ENCODE measurements at places on chromosomes 12 and 14.
A peak's percentile ranks its signal among the peaks of the same experiment; 100 is the strongest.

GRCh38 chr14:105076296-105076804 is 11.1 kb upstream of the GPR132 start:
- no peak for DNase-seq

GRCh38 chr14:100667656-100668055 is 59.0 kb upstream of the DLK1 start:
- DNase-seq, result no peak

GRCh38 chr12:25110260-25110659 is 84.7 kb downstream of the DNAI7 start:
- no peak for DNase-seq

- DNase-seq, result no peak
Observed at GRCh38 chr14:35331605-35332516, 39.7 kb downstream of the PSMA6 start.

- no peak for DNase-seq
Observed at GRCh38 chr14:75519826-75520728, 2.2 kb upstream of the BATF start.

- DNase-seq, result no peak
Observed at GRCh38 chr12:67780580-67781084, 132.1 kb downstream of the DYRK2 start.

DNA sequence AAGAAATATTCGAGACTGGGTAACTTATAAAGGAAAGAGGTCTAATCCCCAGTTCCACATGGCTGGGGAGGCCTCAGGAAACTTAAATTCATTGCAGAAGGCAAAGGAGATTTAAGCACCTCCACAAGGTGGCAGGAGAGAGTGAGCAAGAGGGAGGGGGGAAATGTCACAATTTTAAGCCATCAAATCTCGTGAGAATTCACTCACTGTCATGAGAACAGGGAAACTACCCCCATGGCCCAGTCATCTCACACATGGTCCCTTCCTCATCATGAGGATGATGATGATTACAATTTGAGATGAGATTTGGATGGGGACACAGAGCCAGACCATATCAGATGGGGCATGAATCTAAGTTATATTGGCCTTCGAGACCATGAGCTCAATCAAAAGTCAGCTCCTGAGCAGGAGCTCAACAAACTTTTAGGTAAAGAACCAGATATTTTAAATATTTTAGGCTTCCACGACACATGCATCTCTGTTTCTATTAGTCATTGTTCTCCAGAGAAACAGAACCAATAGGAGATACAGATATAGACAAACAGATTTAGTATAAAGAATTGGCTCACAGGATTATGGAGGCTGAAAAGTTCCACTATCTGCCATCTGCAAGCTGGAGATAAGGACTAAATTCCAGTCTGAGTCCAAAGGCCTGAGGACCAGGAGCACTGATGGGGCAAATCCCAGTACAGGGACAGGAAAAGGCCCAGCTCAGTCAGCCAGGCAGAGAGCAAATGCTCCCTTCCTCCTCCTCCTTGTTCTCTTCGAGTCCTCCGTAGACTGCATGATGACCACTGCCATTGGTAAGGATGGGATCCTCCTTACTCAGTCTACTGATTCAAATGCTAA is 24.9 kb downstream of the DGLUCY start:
- DNase-seq, result peak; percentile 48

DNA sequence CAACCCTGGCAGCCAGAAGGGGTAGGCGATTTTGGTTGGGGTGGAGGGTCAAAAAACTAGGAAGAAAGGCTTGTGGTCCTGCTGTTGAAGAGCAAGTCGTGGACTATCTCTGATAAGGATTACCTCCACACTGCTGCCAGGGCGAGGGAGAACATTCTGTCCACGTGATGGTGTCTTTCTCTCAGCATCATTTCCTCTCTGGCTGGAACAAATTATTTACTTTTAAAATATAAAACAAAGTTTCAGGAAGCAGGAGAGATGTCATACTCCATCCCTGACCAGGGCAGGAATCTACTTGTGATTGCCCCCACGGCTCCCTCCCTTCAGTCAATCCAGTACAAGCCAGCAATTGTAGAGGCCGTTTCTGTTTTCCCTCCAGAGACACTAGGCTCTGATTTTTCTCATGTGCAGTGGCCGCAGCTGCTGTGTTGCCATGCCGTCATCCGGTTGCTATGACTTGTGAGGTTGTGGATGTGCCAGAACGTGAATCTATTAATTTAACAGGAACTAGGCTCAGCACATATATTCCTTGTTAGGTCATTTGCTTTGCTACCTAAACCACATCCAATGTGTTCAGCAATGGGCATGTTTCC is 61.5 kb upstream of the PTGR2 start:
- no peak for DNase-seq

DNA sequence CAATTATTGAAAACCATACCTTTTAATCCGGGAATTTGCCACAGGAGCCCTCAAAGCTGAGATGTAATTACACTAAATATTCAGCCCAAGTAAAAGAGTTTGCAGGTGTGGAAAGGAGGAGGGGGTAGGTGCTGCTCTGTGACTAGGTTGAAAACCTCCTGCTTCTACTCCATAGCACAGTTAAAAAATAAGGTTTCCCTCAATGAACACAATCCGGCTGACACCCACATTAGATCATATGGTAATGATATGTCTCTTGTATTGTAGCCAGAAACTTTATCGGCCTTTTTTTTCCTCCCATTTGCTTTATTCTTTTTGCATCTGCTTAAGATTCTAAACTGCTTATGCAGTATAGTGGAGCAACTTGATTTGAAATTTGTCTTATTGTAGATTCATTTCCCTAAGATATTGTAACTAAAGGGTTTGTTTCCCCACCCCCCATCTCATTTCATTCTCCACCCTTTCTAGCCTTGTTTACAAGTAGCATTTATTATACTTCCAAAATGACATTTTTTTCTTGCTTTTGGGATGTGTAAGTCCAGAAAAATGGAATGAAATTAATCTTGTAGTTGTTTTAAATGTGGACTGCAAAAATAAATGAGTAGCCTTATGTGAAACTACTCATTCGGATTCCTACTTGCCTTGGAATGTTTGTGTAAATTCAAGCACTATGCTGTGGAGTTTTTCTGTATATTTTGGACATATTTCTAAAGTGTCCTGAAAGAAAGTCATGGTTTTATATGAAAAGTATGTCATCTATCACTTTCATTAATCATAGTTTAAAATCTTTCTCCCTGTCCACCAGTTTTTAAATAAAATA is at the start of gene DCN:
DCN (minus strand) TSS at position 182 of the 820 bp plus-strand sequence. CDS start 4,265 bp downstream, outside the sequence.
- DNase-seq, result no peak

DNA sequence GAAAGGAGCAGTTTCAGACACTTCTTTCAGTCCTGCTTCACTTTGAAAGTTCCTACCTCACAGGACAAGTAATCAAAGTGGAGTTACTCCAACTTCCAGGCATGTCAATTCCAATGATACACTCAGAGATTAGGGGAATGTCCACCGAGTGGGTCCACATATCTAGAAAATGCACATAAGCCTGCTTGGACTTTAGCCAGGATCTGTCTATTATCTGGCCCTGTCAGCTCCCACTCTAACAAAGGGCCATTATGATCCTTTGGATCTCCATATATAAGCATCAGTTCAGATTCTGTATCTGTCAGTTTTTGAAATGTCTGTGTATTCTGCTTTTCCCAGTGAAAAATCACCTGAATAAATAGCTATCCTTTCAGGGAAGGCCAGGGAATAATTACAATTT is 112.9 kb upstream of the ATXN7L3B start:
- DNase-seq, result no peak

DNA sequence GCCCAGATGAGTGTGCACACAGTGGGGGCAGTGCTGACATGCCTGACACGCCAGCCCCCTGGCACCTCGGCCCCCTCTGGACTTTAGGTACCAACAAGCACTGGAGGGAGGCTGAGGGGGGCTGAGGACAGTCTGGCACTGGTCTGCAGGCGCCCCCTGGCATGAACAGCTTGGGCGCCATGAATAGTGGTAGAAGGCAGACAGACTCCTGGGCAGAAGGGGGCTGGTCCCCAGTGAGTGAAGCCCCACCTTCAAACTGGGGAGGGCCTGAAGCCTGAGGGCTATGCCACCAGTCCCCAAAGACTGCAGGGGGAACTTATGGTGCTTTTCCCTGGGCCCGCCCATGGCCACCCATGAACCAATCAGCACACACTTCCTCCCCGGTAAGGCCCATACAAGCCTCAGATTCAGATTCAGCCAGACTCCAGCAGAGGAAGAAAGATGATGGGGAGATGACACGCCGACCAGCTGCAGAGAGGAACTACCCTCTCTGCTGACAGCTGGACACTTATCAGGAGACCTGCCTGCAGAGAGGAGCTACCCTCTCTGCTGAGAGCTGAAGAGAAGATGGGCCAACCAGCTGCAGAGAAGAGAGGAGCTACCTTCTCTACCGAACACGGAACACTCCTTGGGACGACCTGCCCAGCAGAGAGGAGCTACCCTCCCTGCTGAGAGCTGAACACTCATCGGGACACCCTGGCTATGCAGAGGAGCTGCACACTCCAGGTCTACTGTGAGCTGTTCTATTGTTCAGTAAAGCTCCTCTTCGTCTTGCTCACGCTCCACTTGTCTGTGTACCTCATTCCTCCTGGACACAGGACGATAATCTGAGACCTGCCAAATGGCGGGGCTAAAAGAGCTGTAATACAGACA is 324.5 kb downstream of the PCNX1 start:
- DNase-seq, result no peak

DNA sequence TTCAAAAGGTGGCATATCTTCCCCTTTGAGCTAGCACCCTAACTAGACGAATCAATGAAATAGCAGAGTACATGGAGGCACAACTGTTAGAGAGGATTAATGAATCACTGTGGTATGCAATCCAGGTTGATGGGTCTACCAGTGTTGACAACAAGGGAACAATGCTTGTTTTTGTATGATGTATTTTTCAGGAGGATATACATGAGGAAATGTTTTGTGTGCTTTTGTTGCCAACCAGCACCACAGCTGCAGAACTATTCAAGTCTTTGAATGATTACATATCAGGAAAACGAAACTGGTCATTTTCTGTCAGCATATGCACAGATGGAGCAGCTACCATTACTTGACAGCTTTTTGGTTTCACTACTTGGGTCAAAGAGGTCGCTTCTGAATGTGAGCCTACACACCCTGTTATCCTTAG is 142.6 kb downstream of the GPHN start:
- no peak for DNase-seq

GRCh38 chr12:127077262-127078045 is 1189.5 kb upstream of the TMEM132C start:
- DNase-seq, result no peak

GRCh38 chr12:91225316-91225715 is 42.7 kb upstream of the DCN start:
- DNase-seq, result no peak

DNA sequence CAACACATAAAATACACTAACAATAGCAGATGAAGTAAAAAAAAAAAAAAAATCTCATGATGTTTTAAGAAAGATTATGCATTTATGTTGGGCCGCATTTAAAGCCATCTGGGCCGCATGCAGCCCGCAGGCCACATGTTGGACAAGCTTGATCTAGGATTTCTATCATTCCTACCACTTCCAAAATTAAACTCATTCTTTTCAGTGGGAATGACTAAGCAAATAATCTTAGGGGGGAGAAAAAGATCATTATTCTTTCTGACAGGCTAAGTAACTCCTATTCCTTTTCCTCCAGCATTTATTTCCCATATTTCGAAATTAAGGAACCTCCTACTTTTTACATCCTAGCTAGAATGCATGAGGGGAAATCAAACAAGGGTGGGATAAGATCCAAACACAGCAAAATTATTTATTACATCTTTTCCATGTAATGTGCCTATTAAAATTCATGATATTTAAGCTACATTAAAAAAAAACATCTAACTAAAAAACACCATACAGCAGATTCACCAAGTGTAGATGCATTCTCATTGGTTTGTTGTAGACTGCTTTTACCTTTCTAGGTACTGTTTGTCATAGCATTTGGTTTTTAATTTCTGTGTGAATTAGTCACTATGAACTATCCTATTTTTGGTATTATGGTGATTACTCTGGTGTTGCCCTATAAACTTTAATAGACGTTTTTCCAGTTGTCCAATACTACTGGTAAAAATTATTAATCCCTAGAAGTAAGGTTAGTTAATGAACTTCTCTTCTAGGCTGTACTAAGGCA is 76.1 kb downstream of the RASSF8 start:
- no peak for DNase-seq

- DNase-seq, result no peak
Observed at GRCh38 chr12:56998981-56999380, 7.4 kb downstream of the ZBTB39 start.

GRCh38 chr12:62679608-62680007 is 213.0 kb downstream of the MON2 start:
- DNase-seq, result no peak

GRCh38 chr12:63964301-63964700 is 119.8 kb downstream of the SRGAP1 start:
- DNase-seq, result no peak

DNA sequence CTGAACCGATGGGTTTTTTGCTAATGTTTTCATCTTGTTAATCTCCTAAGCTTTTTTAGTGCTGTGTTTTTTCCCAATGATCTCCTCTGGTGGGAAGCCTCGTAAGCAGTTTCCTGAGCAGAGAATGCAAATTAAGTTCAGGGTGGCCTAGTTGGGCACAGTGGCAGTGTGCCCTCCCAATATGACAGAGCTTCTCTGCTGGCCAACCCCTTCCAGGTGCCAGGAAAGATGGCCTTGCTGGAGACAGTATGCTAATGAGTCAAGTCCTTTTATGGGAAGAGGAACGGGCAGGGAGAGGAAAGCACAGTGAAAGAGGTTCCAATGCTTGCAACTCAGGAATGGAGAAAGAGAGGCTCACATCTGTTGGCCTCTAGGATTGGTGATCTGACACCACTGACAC is 115.8 kb downstream of the GCH1 start:
- no peak for DNase-seq

DNA sequence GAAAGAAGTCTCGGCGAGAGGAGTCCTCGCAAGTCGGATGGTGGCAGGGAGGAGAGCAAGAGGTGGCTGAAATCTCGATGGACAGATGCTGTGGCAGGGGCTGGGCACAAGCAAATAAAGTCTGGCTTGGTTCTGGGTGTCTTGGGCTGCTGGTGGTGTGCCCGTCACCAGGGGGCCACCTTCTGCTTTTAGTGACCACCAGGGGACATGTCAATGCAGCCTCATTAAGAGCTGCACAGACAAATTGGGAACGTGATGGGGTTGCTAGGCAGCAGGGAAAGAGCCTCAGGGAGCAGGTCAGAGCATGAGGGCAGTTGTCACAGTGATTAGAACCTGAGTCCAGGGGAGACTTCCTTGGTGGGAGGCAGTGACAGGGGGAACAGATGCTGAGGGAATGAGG is 44.0 kb downstream of the LRRC74A start:
- DNase-seq, result no peak

- DNase-seq, result no peak
Observed at GRCh38 chr14:65238456-65238855, 136.1 kb upstream of the MAX start.

DNA sequence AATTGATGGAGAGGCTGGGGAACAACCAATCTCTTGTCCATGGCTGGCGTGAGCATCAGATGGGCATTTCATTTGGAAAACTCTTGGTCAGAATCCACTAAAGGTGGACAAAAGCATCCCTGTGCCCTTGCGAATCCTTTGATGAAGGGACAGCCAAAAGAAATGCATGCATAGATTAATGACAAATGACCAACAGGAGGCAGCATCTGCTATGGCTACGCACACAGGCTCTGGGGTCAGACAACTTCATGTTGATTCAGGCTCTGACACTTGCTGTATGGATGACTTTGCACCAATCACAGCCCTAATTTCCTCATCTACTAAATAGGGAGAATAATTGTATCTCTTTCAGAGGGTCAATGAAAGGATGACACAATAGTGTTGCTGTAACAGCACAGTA is 117.5 kb downstream of the ASCL4 start:
- no peak for DNase-seq
